AG09309 (cell line): ENCODE measurements at places on chromosomes 13 and 19.

- DNase-seq, result no peak
These were observed 17.7 kb upstream of the UPF1 start for GRCh38 chr19:18814063-18814462.

GRCh38 chr19:32373585-32374295 lies 28.3 kb downstream of the ZNF507 start:
- DNase-seq, result peak; percentile 96

- DNase-seq, result no peak
These were observed 85.5 kb upstream of the TDRD3 start for GRCh38 chr13:60311527-60311926.

DNA sequence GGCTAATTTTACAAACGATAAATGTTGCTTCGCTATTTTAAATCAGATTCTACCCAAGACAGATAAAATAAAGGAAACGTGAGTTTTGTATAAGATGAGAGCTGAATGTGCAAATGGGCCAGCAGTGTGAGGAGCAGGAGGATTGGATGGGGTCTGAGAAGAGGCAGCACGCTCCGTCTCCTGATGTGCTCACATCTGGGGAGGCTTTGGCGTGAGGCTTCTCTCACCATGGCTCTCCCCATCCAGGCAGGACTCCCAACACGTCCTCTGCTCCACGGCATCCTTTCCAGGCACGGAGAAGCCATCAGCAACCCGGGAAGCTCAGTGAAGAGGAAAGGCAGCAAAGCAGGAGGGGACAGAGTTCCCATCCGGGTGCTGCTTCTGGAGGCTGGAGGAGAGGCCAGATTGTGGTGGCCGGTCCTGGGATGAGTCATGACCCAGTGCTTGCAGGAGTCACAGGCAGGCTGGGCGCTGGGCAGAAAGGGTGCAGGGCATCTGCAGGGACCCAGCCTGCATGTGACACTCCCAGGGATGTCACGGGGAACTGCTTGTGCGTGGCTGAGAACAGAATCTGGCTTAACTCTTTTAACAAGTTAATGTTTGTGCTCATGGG lies 47.5 kb downstream of the ZNF536 start:
- no peak for DNase-seq

- DNase-seq, result no peak
These were observed 11.9 kb upstream of the ZNF57 start for GRCh38 chr19:2888731-2889224.

DNA sequence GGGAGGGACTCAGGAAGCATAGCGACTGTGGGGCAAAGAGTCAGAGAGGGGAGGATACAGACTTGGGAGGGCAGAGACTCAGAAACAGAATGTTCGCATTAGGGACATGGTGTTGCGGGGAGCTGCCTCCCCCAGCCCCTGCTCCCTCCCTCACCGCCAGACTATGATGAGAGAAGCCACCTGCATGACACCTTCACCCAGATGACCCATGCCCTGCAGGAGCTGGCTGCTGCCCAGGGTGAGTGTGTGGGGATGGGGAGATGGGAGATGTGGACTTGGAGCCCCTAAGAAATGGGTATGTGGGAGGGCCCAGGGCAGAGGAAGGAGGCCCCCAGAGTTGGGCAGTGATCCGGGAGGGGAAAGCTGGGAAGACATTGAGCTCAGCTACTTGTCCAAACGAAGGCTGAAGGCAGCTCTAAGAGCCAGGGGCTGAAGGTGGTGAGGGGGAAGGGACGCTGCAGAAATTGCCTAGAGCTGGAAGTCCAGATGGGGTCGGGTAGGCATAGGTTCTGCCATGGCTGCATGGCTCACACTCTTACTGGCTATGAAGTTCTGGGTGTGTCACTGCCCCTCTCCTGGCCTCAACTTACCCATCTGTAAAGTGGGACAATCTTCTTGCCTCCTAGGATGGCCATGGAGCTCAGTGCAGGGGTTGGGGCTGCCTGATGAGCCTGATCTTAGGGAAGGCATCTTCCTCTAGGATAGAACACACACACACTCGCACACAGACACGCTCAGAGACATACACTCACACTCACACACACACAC lies 1.4 kb downstream of the SPACA6 start:
- DNase-seq, result no peak

DNA sequence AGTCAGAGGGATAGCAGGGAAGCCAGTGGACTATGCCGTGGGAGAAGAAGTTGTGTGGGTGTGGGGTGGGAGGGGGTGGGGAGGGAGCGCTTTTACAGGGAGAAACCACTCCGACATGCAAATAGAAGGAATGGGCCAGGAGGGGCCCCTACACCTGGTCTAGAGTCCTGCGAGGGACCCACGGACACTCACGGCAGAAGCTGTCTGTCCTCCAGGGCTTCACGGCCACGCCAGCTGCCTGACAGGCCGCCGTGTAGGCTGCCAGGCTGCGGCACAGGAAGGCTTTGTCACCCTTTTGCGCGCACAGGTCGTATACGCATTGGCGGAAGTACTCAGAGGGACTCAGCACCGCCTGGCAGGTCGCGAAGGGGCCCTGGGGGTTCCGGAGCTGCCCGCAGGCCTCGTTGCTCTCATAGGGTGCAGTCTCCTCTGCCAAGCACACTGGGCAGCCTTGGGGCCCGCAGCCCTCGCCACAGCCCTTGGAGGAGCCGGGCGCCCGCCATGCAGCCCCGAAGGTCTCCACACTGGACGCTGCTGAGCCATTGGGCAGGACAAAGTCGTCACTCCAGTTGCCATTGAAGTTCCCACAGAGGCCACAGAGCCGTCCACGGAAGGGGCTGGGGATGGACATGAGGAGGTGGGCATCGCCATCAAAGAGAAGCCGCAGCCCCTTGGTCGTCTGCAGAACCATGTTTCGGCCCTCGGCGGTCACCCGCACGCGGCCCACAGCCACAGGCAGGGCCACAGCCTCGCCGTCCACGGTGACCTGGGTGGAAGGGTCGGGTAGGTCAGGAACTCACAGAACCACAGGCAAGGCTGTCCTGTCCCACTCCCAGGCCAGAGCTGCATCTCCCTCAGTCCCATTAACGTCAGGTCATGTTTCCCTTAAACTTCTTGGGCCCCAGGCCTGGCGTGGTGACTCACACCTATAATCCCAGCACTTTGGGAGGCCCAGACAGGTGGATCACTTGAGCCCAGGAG lies 26.0 kb upstream of the FBL start:
- DNase-seq, result no peak

DNA sequence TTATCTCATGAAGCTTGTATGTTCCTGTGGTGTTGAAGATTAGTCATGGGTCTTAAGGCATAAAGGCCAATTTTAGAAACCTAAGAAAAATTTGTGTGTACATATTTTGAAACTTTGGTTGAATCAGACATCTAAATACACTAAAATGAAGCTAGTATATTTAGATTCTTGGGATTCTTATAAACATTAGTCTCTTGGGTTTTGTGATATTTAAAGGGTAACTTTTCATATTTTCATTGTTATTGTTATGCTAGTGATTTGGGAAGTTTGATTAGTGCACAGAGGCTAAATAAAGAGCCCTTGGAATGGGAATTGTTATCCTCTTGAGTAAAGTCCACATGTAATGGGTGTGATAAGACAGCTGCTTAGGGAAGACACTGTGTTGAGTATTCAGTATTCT lies 24.5 kb downstream of the UBA2 start:
- DNase-seq, result no peak

- DNase-seq, result no peak
These were observed 52.4 kb downstream of the RBM26 start for GRCh38 chr13:79353693-79354092.

DNA sequence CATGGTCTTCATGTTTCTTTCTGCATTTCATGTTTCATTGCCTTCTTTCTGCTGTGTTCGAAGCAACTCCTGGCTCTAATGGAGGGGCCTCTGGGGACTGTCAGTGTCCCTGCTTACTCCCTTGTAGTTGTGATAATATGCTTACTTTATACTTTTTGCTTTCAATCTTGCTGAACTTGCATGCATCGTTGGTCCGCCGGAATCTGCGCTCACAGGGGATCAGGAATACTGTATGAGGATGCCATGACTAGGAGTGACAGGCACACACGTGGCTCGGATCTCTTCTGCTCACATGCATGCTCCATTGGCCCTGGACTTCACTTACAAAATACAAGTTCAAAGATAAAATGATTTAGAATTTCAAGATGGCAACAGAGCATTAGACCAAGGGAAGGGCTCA lies 108.8 kb downstream of the SIPA1L3 start:
- DNase-seq, result no peak

- no peak for DNase-seq
These were observed 33.7 kb downstream of the INTS6 start for GRCh38 chr13:51419001-51419636.
